ENCODE measurements at places on chromosomes 12 and 14.

- no peak for DNase-seq
Measured at GRCh38 chr14:77478796-77479195, 19.8 kb downstream of the ISM2 start.

DNA sequence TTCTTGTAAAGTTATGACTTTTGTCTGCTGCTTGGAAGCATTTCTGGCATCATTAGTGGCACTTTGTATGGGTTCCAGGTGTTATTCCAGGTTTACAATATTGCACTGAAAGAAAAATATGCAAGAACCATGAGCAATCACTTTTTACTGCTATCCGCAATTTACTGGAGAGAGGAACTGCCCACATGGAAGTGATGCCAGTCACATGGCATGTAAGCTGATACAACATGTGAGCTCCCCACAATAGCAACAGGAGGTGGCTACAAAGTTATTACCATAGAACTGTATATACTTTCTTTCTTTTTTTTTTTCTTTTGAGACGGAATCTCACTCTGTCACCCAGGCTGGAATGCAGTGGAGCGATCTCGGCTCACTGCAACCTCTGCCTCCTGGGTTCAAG, 1012.1 kb downstream of the BCL11B start:
- DNase-seq: no peak

DNA sequence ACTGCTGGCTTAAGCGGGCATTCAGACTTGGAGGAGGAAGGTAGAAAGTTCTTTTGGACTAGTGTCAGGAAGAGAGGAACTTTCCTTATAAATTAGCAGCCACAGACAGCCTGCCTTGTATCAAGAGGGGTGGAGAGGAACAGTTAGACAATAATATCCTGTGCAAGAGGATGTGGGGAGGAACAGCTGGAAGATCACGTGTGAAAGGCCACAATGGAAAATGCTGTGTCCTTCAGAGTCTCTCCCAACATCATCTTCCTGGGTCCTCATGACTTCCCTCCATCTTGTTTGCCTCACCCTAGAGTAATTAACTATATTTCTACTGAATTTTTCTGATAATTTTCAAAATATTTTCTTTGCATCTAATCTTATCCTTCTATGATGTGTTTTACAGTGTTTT, 117.4 kb downstream of the MGAT4C start:
- DNase-seq: no peak

DNA sequence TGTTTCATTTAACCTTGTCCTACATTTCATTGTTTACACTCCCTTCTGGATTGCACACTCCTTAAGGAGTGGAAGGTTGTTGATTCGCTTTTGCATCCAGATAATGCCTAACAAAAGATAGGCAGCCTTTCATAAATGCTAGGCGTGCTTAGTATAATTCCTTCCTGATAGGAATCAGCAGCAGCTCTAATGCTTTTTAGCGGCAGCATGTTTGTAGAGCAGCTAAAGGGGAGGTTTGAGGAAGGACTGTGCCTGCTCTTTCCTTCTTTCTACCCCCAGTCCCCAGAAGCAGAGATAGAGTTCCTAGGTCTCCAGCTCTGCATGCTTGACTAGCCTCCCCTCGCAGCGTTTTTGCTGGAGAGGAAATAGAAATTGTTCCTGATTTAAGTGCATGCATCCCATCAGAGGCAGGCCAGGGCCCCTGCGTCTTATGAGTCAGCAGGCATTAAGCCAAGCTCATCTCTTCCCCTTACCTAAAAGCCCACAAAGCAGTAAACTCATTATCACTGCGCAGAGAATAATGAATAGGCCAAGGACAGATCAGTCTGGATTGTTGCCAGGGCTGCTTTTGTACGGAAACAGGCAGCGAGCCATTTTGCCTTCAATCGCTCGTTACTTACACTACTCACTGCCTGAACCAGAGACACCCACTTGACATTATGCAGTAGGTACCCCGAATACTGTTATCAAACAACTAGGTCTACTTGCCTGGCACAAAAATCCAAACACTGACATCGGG, 14.0 kb upstream of the TBPL2 start:
- no peak for DNase-seq

DNA sequence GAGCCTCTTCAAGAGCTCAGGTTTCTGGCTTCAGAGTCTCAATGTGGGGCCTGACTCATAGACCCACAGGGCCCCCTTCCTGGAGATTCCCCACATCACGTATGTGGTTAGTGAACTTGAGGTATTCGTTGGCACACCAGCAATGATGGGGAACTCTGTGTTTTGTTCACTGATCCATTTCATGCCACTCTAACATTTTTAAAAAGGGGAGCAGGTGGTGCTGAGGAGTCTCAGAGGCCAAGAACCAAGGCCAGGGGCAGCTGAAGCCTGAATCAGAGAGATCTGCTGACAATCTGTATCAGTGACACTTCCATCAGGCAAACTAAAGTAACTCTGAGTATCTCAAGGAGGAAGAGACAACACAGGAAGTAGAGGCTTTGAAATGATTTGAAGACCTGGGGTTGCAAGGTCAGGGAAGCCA, 323.4 kb downstream of the VRK1 start:
- no peak for DNase-seq

GRCh38 chr12:121784460-121784859, 9.0 kb downstream of the RHOF start:
- peak; percentile 89 for DNase-seq

DNA sequence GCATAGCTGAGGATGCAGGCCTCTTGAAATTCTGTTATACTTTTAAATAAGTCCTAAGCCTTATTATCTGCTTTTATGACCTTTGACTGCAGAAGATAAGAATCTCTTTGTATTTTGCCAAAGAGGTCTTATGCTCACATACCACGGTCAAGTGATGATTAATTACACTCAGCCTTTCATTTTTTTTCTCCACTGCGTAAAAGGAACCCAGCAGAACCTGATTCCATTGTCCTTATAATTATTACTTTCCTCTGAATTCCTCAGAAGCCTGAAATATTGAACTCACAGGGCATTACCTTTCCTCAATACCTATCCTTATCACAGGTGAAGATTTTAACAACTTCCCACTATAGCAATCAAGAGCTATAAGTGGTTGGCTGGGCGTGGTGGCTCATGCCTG, 498.7 kb upstream of the RPL10L start:
- DNase-seq: no peak

Data from SW 1271 (cell line).